AG08396 (cell line): ENCODE measurements at places on chromosomes 1 and 21.

DNA sequence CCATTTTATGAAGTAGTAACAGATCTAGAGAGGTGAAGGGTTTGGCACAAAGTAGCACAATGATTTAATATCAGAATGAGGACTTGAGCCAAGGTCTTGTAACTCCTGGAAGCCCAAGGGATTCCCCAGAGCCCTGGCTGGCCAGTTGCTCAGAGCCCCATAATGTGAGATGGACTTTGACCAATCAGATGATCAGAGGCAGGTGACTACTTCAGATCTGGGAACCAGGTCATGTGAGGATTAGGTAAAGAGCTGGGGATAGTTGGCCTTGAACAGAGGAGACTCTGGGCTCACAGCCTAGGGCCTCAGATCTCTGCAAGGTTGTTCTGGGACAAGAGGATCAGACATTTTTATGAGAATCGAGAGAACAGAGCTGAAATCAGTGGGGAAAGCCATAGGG lies 18.9 kb downstream of the SHISAL2A start:
- DNase-seq, result no peak

DNA sequence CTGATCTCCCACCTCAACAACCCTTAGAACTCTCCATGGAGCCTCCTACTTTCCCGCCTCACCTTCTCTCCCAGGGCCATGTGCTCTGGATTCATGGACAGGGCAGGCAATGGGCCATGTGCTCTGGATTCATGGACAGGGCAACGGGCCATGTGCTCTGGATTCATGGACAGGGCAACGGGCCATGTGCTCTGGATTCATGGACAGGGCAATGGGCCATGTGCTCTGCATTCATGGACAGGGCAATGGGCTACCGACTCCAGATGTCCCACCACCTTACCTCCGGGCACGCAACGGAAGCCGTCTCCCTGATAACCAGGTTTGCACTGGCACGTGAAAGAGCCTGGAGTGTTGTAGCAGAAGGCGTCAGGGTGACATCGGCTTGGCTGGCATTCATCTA lies 53.2 kb downstream of the NID1 start:
- no peak for DNase-seq

GRCh38 chr1:163296504-163297263 lies 25.1 kb upstream of the NUF2 start:
- DNase-seq, result no peak

GRCh38 chr21:41832596-41833496 lies 46.3 kb downstream of the PRDM15 start:
- DNase-seq, result no peak

DNA sequence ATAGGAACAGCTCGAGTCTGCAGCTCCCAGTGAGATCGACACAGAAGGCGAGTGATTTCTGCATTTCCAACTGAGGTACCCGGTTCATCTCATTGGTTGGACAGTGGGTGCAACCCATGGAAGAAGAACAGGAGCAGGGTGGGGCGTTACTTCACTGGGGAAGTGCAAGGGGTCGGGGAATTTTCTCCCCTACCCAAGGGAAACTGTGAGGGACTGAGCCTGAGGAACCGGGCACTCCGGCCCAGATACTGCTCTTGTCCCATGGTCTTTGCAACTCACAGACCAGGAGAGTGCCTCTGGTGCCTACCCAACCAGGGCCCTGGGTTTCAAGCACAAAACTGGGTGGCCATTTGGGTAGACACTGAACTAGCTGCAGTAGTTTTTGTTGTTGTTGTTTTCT lies 307.1 kb downstream of the AMY1C start:
- no peak for DNase-seq

DNA sequence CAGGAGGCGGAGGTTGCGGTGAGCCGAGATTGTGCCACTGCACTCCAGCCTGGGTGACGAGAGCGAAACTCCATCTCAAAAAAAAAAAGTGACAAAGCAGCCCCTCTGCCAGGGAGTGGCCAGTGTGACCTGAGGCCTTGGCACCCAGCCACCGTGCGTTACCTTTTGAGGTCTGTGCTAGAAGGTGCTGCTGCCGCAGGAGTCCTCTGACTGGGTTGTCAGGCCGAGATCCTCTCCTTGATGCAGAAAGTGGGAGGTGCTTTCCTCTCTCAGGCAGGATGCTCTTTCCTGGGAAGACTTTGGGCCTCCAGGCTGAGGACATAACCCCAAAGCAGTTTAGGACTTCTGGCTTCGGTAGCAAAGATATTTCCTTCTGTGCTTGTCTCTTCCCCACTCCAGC lies 280.5 kb upstream of the VAMP3 start:
- DNase-seq, result no peak

DNA sequence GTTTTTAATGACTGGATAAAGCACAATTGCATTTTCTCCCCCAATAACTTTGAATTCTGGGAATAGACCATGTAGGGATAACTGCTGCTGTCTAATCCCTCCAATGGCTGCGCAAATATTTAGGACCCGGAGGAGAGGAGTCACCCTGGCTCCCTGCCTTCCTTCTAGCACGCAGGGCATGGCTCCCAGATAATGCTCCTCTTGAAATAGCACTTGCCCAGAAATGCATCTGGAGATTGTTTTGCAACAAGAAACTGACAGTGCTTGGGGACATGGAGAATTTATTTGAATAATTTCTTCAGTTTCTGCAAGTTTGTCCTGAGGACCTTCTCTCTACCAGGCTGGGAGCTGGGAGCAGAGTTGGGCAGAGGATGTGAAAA lies 83.5 kb downstream of the MAN1C1 start:
- DNase-seq, result peak; percentile 64

- no peak for DNase-seq
These were observed 27.6 kb downstream of the PODN start for GRCh38 chr1:53089478-53090226.

DNA sequence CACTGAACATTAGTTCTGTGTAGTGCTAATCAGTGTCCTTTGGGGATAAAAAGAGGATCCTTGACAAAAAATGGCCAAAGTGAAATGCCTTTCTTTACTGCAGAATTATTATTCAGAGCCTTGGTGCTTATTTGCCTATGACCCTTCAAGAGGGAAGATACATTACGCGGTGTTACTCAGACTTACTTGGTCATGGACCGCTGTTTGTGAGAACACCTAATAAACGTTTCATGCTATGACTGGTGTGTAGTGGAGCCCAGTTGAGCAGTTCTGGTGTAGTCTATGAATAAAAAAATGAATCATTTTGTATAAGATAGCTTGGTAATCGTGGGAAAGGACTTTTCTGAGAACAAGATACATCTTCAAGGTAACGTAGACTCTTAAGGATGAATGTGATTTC lies 8.3 kb downstream of the NFYC start:
- DNase-seq, result no peak

DNA sequence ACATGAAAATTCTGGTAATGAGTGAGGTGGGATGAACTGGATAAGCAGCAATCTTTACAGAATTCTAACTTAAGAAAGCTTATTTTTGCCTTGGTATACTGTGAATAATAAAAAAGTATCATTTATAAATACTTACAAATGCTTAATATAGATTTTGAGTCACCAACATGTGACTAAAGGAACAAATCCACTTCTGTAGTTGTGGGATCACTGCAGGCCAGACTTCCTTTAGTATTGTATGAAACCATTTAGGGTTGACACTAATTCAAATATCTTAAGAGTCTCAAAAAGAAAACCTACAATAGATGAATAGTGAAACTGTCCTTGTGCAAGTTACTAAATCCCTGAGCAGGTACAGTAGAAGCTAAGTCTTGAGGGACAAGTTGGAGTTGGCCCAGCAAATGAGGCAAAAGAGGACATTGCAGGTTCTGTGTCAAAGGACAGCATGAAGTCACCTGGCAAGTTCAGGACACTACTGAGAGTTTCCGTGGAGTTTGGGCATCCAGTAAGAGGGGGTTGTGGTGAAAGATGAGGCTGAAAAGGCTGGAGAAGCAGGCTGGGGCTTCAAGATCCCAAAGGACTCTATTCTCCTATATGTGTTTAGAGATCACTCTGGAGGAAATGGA lies 5.9 kb upstream of the THEM4 start:
- DNase-seq, result no peak

DNA sequence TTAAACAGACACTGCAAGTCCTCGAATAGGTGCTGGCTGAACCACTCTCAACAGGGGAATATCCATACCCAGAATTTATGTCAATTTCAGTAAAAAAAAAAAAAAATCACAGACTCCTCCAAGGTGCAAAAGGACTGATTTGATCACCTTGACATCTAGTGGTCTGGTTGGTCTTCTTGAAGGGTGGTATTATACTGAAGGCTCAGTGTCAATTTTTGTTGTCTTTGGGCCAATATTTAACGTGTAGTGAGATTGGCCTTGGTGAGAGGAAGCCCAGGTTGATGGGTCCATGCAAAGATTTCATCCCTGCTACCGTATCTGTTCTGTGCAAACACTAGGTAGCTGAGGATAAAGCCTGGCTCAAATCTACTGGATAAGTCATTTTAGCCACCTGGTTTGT lies 4.0 kb upstream of the GBP5 start:
- DNase-seq, result no peak

DNA sequence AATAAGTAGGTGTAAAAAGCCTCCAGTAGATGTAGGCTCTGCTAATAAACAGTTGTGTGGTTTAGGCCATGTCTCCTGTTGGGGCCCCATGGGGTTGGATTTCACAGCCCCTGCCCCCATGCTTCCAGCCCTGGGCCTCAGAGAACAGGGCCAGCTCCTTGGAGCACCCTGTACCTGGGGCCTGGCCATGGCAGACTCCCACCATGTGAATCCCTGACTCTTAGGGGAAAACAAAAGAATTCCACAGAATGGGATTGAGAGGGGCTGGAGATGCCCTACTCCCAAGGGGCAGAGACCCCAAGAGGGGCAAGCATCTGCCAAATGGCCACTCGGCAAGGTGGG lies 11.5 kb downstream of the LRP8 start:
- DNase-seq, result no peak

DNA sequence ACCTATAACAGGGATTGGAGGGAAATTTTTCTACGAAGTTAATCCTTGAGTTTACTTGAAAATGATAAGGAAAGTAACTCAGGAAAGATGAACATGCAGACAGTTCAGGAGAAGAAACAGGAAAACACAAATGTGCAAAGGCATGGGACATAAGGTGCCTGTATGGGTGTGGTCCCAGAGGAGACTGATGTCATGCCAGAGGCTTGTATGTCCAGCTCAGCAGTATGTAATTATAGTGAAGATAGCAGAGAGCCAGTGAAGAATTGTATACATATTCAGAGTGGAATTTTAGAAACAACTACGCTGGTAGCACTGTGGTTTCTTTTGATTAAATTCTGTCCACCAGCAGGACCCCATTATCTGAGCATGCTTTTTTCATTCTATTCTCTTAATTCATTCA lies 179.5 kb downstream of the LRRC7 start:
- DNase-seq, result no peak

- peak; percentile 29 for DNase-seq
These were observed 128.5 kb upstream of the ERRFI1 start for GRCh38 chr1:8154621-8155052.

DNA sequence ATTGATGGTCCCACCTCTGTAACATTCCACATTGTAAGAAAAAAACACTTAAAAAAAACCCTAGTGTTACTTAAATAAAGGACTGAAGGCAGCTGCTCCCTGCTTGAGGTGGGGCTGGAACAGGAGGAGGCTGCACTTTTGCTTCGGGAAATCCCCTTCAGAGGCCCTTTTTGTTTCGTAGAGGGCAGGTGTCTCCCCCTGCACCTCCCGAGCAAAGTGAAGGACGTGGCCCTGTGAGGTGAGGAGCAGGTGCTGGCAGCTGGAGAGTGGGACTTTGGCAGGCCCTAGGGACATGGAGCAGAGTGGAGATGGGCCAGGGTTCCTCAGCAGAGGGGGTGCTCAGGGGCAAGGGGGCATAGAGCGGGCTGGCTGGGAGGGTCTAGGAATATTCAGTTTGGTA lies 33.4 kb upstream of the WNT4 start:
- DNase-seq, result no peak

DNA sequence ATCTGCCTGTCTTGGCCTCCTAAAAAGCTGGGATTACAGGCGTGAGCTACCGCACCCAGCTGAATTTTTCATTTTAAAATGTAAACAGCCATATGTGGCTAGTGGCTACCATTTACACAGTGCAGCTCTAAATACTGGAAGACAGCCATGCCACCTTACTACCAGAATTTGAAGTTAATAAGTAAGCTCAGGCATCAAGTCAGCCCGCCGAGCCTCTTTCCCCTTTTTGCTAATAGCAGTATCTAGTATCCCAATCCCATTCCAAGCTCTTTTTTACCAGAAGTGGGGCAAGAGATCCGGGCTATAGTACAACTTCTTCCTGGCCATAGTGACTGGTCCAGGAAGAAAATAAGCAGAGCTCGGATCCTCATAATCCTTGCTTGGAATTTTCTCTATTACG lies 15.1 kb downstream of the TAF13 start:
- DNase-seq, result no peak

DNA sequence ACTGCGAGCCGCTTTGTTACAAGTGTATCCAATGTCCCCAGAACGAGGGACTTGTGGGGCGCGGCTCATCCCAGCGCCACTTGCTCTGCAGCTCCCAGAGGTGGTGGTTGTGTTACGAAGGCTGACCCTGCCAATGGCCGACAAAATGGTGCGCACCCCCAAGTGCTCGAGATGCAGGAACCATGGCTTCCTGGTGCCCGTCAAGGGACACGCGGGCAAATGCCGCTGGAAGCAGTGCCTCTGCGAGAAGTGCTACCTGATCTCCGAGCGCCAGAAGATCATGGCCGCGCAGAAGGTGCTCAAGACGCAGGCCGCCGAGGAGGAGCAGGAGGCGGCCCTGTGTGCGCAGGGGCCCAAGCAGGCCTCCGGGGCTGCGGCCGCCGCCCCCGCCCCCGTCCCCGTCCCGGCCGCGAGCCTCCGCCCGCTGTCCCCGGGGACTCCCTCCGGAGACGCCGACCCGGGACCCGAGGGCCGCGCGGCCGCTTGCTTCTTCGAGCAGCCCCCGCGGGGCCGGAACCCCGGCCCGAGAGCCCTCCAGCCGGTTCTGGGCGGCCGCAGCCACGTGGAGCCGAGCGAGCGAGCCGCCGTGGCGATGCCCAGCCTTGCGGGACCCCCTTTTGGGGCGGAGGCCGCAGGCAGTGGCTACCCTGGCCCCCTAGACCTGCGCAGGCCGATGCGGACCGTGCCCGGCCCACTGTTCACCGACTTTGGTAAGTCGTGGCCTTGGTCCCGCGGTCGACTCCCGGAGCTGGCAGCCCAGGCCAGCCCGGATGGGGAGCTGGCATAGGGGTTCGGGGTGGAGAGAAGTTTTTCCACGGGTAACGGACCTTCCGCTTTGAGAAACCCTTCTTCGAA lies at the start of gene DMRTB1:
Gene DMRTB1, plus strand, starts transcription at position 79 of the 855 bp plus-strand sequence. Its CDS starts 55 bp downstream, at position 134.
- no peak for DNase-seq

DNA sequence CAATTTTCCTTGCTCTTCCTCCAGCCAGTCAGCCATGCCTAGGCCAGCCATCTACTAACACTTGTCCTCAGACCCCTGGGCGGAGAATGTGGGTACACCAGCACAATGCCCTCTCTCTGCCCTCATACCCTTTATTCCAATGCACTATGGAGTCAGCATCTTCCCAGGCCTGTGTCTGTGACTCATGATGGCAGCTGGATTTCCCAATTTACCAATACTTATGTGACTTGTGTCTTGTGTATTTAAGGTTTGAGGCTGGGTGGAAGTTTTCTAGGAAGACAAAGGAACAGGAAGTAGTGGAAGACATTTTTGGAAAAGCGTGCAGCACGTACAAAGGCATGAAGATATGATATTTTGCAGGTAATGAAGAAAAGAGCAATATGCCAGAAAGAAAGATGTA lies 114.3 kb downstream of the NMNAT2 start:
- no peak for DNase-seq
